ENCODE measurements at places on chromosomes 11 and 22.

GRCh38 chr11:130308059-130308458 is 6.7 kb downstream of the ZBTB44 start:
- DNase-seq, result no peak

GRCh38 chr11:126853732-126854131 is 146.8 kb downstream of the KIRREL3 start:
- no peak for DNase-seq

DNA sequence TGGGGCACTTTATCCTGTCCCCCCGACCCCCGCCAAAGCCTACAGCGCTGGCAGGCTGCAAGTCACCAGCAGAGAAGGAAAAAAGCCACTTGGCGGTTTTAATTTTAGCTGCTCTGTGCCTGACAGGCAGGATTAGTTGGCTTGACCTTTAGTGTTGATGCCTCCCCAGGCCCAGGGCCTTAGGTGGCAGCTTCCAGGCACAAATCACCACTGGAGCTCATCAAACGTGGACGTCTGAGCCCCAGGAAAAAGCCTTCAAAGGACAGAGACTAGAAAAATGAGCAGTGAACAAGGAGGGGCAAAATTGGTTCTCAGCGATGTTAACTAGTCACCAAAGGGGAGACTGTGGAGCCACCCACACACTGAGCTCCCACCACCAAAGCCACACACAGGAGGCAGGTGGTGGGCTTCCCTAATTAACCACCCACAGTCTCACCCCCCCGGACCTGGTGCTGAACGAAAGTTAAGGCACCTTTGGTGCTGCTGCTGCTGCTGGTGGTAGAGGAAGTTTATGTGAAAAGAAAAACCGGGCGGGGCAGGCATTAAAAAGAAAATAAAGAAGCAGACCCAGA is 4.4 kb upstream of the PYGM start:
- DNase-seq, result no peak

GRCh38 chr11:64580412-64580811 is 10.6 kb upstream of the SLC22A12 start:
- no peak for DNase-seq

DNA sequence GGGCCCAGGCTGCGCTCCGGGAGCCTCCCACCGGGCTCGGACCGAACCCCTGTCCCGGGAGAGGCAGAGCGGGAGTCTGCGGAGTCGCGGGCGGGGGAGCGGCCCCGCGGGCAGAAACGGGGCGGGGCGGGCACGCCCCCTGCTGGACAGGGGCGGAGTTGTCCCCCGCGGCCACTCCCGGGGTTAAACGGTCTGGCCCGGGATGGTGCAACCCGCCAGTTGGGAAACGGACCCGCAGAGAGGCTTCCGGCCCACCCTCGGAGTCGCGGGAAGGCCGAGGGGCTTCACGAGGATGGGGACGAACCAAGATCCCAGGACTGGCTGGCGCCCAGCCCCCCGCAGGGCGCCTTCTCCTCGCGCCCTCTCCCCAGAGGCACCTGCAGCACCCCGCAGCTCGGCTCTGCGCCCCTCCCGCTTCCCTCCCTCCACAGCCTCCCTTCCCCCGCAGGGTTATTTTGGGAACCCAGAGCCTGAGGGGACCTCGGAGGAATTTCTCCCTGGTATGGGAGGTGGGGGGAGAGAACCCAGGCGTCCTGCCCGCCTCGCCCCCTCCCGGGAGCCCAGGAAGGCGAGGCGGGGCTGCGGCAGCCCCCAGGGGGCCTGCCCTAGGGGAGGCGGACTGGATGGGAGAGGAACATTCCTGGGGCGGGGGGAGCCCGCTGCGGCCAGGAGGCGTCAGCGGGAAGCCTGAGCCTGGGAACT is 902 bp downstream of the RASGRP2 start:
- DNase-seq, result peak; percentile 22
